ENCODE measurements at places on chromosomes 3 and 15.

GRCh38 chr3:140288595-140288994 is 353.6 kb downstream of the CLSTN2 start:
- peak; percentile 76 for DNase-seq

DNA sequence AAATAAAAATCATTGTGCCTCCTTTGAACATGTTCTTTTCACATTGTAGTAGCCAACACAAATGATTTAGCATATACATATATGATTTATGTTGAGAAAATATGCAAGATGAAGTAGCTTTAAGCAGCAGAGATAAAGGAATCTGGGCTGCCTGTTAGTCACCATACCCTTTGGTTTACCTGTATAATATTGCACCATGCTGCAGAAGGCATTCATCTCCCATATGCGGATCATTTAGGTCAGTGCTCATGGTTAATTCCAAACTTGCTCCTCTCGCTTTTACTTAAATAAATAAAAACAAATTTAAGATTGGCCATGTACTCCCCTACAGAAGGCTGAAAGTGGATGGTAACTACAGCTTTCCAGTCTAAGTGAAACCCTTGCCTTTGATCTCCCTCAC is 86.7 kb upstream of the TBL1XR1 start:
- no peak for DNase-seq

DNA sequence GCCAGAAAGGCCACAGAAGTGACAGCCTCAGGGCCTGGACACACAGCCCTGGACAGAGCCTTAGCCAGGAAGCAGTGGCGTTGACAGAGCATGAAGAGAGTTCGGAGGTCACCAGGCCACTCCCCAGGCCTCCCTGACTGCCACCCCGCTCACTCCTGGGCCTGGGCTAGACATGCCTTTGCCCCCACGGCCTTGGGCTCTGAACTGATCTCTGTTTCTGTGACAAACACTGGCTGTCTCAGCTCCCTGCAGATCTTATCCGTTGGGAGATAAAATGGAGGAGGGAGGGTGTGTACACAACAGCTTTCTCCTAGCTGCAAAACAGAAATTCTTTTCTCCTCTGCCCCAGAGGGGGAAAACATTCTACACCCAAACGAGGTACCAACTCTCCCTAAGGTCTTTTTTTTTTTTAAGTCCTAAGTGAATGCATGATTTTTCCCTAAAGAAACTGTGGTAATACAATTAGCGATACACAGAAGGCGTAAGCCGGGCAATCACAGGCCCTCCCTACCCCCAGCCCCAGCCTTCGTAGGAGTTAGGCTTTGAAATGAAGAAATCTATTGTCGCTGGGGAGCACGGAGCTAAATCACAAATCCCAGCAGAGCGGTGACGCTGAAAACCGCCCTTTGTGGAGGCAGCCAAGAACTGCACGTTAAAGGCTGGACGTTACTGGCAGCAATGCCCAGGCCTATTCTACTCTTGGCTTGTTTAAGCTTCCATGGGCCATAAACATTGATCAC is 45.0 kb downstream of the SRGAP3 start:
- no peak for DNase-seq

DNA sequence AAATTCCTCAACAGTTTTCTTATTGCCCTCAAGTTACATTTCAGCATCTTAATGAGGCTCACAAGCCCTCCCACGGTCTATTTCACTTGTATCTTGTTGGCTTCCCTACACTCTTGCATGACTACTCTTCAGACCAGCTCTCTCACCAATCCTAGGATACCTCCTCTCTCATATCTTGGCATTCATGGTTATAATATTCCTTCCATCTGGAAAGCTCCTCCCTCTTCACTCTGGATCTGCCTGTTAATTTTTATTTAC is 8.5 kb upstream of the CCDC80 start:
- no peak for DNase-seq

DNA sequence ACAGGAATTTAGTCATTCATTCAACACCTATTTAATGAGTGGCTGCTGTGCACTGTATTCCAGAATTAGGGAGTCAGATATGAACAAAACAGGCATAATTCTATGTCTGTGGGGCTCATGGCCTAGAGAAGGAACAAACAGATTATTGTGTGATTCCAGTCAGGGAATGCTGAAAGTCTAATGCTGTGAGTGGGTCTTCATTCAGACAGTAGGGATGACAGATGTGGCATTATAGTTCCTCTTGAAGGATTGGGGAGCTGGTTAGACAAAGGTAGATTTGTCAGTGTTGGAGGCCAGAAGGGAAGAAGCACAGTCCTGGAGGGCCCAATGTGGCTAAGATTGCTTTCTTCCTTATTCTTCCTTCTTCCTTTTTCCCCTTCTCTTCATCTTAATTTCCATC is 226.4 kb upstream of the EIF1B start:
- no peak for DNase-seq

- no peak for DNase-seq
These were observed 9.0 kb upstream of the COPG1 start for GRCh38 chr3:129240436-129240835.

DNA sequence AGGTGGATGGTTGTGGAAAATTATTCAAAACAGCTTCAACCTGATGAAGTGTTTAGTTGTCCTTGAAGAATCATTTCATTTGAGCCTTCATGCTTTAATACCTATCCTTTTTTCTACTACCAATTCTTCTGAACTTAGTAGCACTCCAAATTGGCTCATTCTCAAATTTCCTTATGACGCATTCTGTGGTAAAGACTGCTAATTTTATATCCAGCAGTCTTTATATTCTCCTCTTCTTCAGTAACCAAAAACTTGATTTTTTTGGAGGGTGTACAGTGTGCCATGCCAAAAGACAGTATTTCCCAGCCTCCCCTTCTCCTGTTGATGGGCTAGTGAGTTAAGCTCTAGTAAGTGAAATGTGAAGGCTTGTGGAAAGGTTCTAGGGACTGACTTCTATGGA is 25.2 kb downstream of the CGNL1 start:
- DNase-seq, result no peak

- DNase-seq, result no peak
These were observed 1.1 kb upstream of the PYGO1 start for GRCh38 chr15:55589287-55589686.

Measured in retinal pigment epithelial cell (primary cell).